ENCODE measurements at places on chromosomes 6 and 20.

DNA sequence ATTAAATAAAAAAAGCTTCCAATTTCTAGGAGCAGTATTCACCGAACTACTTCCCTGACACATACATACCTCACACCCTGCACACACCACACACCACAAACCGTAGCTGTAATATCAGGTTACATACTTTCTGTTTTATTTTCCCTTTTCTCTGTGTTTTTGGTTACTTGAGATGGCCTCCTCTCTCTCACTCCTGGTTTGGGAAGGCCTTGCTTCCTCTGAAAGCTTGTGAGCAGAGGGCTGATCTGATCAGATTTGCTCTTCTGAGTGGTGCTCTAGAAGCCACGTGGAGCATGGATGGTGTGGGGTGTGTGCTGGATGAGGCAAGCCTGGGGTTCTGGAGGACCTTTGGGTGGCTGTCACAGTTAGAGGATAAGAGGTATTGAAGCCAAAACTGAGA, 20.9 kb downstream of the UTRN start:
- H3K27ac ChIP-seq, result no peak overlapping the region
- no peaks in the 10 kb centered on the region for H3K27me3 ChIP-seq
- H3K4me3 ChIP-seq, result no peak overlapping the region
- peaks cover 32% of the 10 kb centered on the region for H3K36me3 ChIP-seq
- peaks cover 25% of the 10 kb centered on the region for H3K4me1 ChIP-seq
- no peak for DNase-seq

DNA sequence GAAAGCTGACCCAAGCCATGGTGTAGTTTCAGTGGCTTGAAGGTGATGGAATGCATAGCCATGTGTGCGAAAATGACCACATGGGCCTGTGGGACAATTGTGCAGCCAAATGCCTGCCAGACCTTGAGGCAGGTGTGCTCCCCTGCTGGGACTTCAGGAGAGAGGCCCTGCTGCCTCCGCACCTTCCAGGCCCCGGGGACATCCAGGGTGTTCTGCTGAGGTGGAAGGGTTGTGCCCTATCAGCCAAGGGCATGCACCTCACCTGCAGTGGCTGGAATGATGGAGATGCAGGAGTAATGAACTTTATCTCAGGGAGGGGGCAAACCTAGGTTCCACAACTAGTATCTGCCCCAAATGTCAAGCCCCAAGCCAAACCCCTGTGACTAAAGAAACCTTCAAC, 44.0 kb downstream of the PRND start:
- H3K4me3 ChIP-seq, result no peak overlapping the region
- H3K36me3 ChIP-seq, result no peaks in the 10 kb centered on the region
- peaks cover 24% of the 10 kb centered on the region for H3K27me3 ChIP-seq
- no peak overlapping the region for H3K27ac ChIP-seq
- DNase-seq, result no peak
- H3K4me1 ChIP-seq, result no peaks in the 10 kb centered on the region

GRCh38 chr6:34195726-34196115, 41.0 kb upstream of the HMGA1 start:
- peaks cover 15% of the 10 kb centered on the region for H3K27me3 ChIP-seq
- no peak overlapping the region for H3K27ac ChIP-seq
- no peak for DNase-seq
- H3K4me3 ChIP-seq, result no peak overlapping the region

- H3K36me3 ChIP-seq, result no peaks in the 10 kb centered on the region
- H3K4me1 ChIP-seq, result no peaks in the 10 kb centered on the region
- no peak overlapping the region for H3K27ac ChIP-seq
- DNase-seq, result no peak
Measured at GRCh38 chr6:75023634-75024033, 182.2 kb downstream of the COL12A1 start.

GRCh38 chr6:163460307-163460782, 45.8 kb downstream of the QKI start:
- H3K4me3 ChIP-seq, result no peak overlapping the region
- DNase-seq, result no peak
- no peak overlapping the region for H3K27ac ChIP-seq

DNA sequence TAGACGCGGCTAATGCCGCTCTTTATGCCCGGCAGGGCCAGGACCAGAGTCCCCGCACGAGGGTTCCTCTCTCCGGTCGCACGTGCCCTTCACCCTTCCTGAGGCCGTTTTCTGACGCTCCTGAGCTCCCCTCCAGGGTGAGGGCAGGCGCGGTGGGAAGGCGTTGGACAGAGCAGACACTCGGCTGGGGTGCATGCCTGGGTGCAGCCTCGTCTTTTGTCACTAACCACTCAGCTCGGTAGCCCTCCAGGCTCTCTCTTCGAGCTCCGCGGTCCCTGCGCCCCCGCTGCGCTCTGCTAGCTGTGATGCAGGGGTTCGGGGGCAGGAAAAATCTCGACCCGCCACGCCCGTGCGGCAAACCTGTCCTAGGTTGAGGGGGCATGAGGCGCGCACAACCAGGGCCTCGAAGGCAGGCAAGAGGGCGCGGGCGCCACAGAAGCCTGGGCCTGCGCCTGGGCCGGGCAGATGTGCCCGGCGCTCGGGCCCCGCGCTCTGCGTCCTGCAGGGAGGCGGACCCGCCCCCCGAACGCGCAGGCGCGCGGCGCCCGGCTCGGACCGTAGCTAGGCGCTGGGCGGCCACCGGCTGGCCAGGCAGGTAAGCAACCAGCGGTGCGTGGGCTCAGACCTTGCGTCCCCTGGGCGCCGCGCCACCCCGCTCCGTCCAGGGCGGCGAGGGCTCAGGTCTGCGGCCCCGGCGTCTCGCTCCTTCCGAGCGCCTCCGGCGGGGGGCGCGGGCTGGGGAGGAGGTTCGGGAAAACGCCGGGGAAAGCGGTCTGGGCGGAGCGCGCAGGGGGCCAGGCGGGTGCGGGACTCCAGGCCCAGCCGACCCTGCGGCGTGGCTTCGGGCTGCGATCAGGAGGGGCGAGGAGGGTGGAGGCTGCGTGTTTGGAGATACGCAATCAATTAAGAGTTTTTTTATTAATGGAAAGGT, at the start of gene L3MBTL1:
Gene L3MBTL1 (plus strand): TSS at position 548 of the 931 bp plus-strand sequence. CDS start 5,807 bp downstream, outside the sequence.
- no peaks in the 10 kb centered on the region for H3K4me1 ChIP-seq
- H3K27ac ChIP-seq, result no peak within 1 kb of the TSS

DNA sequence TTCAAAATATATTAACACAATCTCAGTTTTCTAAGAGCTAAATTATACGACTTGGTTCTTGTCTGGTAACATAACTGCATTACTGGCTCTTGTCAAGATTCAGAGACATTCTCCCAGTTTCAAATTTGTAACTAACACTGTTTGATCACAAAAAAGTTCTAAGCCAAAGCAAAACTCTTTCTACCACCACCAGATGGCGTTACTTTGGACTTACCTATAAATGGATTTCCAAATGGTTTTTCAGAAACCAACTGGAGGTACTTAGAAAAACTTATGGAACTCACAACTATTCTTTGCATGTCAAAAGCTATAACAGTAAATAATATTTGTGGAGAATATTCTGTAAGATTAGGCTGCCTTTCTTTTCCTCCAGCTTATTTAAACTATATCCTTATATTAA, 34.2 kb upstream of the GFRAL start:
- H3K27ac ChIP-seq, result no peak overlapping the region
- H3K4me1 ChIP-seq, result no peaks in the 10 kb centered on the region
- no peaks in the 10 kb centered on the region for H3K36me3 ChIP-seq
- DNase-seq, result no peak

GRCh38 chr6:116625872-116626271, 9.6 kb downstream of the RSPH4A start:
- H3K36me3 ChIP-seq, result peaks cover 7% of the 10 kb centered on the region
- no peaks in the 10 kb centered on the region for H3K27me3 ChIP-seq
- no peak overlapping the region for H3K27ac ChIP-seq
- no peak for DNase-seq
- H3K4me3 ChIP-seq, result no peak overlapping the region

GRCh38 chr6:35168461-35168861, 27.3 kb upstream of the TCP11 start:
- no peak overlapping the region for H3K27ac ChIP-seq
- peaks cover 13% of the 10 kb centered on the region for H3K4me1 ChIP-seq
- DNase-seq, result no peak
- H3K4me3 ChIP-seq, result no peak overlapping the region

GRCh38 chr6:90787446-90787845, 200.6 kb upstream of the MAP3K7 start:
- H3K27ac ChIP-seq, result no peak overlapping the region
- no peak for DNase-seq
- H3K27me3 ChIP-seq, result peaks cover 10% of the 10 kb centered on the region
- no peak overlapping the region for H3K4me3 ChIP-seq

- H3K4me1 ChIP-seq, result peaks cover 6% of the 10 kb centered on the region
- no peaks in the 10 kb centered on the region for H3K36me3 ChIP-seq
- peaks cover 83% of the 10 kb centered on the region for H3K27me3 ChIP-seq
- no peak for DNase-seq
Measured at GRCh38 chr6:28212510-28213212, 12.4 kb upstream of the ZSCAN9 start.

- H3K4me1 ChIP-seq, result peaks cover 2% of the 10 kb centered on the region
- no peak overlapping the region for H3K4me3 ChIP-seq
- H3K36me3 ChIP-seq, result no peaks in the 10 kb centered on the region
- DNase-seq, result no peak
Measured at GRCh38 chr6:162085561-162085960, 642.0 kb downstream of the PRKN start.

GRCh38 chr6:141472162-141472928, 660.4 kb upstream of the GJE1 start:
- H3K27ac ChIP-seq, result no peak overlapping the region
- no peaks in the 10 kb centered on the region for H3K27me3 ChIP-seq
- H3K4me1 ChIP-seq, result peaks cover 5% of the 10 kb centered on the region
- H3K4me3 ChIP-seq, result no peak overlapping the region
- no peaks in the 10 kb centered on the region for H3K36me3 ChIP-seq

DNA sequence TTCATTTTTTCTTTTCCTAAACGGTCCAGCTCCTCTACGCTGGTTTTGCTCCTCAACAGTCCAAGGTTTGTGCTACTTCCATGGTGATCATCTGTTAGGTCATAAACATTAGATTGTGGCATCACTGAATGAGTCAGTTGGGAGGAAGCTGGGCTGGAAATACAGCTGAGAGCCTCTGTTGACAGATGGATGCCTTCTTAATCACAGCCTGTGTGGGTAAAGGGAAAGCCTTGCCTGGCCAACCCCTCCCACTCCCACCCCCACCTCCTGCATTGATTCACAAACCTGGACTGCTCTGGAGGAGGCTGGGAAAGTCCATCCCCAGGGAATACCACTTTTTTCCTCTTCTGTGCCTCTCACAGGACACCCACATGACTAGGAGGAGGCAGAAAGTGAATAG, 180.6 kb upstream of the CCN2 start:
- no peaks in the 10 kb centered on the region for H3K27me3 ChIP-seq
- H3K27ac ChIP-seq, result no peak overlapping the region
- DNase-seq, result no peak
- no peaks in the 10 kb centered on the region for H3K36me3 ChIP-seq
- H3K4me1 ChIP-seq, result peaks cover 10% of the 10 kb centered on the region

GRCh38 chr6:168691774-168692173, 250.8 kb downstream of the SMOC2 start:
- H3K27ac ChIP-seq, result peak overlapping the region; percentile 86
- no peaks in the 10 kb centered on the region for H3K36me3 ChIP-seq
- no peak for DNase-seq
- H3K4me3 ChIP-seq, result no peak overlapping the region
- H3K4me1 ChIP-seq, result peaks cover 49% of the 10 kb centered on the region

- no peak overlapping the region for H3K4me3 ChIP-seq
- no peaks in the 10 kb centered on the region for H3K4me1 ChIP-seq
- peaks cover 13% of the 10 kb centered on the region for H3K27me3 ChIP-seq
- H3K27ac ChIP-seq, result no peak overlapping the region
Measured at GRCh38 chr20:24789877-24790276, 159.2 kb upstream of the CST7 start.

DNA sequence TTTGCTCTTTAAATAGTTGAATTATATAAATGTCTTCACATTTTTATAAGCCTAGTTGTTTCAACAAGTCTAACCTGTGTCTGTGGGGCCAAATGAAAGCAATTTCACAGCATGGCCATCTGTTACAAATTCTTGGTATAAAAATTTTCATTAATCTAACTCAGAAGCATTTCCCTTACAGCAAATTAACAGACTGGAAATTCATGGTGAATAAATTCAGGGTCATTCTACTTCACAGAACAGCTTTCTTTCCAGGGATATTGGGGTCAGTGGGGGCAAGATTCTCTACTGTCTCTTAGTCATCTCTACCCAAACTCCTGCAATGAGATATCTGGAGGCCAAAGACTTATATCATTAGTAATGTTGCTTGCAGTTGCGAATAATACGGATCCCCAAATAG, 352.1 kb downstream of the MMUT start:
- H3K27me3 ChIP-seq, result no peaks in the 10 kb centered on the region
- H3K27ac ChIP-seq, result no peak overlapping the region
- H3K36me3 ChIP-seq, result no peaks in the 10 kb centered on the region
- no peaks in the 10 kb centered on the region for H3K4me1 ChIP-seq
- H3K4me3 ChIP-seq, result no peak overlapping the region
- no peak for DNase-seq

- H3K4me1 ChIP-seq, result peaks cover 11% of the 10 kb centered on the region
- no peaks in the 10 kb centered on the region for H3K36me3 ChIP-seq
- H3K27ac ChIP-seq, result peak overlapping the region; percentile 39
- DNase-seq, result no peak
Measured at GRCh38 chr20:57788936-57789613, 79.3 kb upstream of the PMEPA1 start.

DNA sequence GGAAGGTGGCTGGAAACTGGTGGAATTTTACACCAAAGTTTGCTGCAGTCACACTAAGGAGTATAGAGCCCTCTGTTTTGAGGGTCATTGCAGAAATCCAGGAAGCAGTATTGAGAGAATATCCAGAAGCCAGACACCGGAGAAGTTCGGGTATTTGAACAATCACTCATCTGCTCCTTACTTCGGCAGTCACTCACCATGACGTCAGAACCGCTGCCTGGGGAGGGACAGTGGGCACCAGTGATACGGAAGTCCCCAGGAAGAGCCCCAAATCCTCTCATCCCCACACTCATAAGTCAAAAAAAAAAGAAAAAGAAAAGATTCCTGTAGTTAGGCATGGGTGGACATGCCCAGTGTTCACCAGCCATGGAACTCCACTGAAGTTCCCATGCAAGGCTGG, 4.0 kb downstream of the LY6G5C start:
- peaks cover 6% of the 10 kb centered on the region for H3K36me3 ChIP-seq
- peaks cover 8% of the 10 kb centered on the region for H3K4me1 ChIP-seq
- H3K4me3 ChIP-seq, result no peak overlapping the region
- no peaks in the 10 kb centered on the region for H3K27me3 ChIP-seq

DNA sequence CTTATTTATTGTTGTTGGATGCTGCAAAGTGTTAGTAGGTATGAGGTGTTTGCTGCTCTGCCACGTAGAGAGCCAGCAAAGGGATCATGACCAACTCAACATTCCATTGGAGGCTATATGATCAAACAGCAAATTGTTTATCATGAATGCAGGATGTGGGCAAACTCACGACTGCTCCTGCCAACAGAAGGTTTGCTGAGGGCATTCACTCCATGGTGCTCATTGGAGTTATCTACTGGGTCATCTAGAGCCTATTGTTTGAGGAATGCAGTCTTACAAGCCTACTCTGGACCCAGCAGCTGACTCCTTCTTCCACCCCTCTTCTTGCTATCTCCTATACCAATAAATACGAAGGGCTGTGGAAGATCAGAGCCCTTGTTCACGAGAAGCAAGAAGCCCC, 12.1 kb downstream of the MICB start:
- no peak overlapping the region for H3K27ac ChIP-seq
- DNase-seq, result no peak
- no peak overlapping the region for H3K4me3 ChIP-seq
- H3K4me1 ChIP-seq, result no peaks in the 10 kb centered on the region

Measured in progenitor cell of endocrine pancreas (in vitro differentiated cells).